ENCODE measurements at places on chromosomes 12 and 14.

DNA sequence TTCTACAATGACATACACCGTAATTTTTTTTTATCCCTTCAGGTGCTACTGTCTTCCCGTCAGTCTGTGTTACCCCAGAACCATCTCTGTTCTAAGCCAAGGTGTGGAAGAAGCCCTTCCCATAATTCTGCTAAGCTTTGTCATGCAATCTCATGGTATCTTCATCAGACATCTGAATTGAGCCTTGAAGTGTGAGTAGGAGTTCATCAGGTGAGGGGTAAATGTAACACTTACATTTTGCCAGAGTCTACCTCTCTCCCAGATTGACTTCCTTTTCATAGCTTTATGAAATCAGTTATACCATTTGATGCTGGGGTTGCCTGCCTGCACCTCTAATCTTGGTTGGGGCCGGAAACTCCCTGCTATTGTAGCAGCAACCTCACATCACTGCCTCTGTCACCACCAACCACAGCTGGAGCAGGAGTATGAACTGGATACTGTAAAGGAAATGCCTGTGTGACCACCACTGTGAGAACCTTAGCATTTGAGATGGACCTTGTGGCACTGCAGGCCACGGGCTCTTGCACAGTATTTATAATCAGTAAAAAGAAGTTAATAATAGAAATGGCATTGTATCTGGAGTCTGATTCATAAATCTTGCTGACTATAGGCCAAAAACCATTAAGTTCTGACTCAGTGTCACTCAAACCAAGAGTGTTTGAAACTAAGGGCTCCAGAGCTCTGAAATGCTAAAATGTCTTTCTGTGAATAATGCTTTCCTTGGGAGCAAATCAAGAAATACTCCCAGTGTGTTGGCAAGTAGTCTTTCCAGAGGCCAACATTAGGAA lies 58.7 kb upstream of the STK38L start:
- DNase-seq, result no peak

DNA sequence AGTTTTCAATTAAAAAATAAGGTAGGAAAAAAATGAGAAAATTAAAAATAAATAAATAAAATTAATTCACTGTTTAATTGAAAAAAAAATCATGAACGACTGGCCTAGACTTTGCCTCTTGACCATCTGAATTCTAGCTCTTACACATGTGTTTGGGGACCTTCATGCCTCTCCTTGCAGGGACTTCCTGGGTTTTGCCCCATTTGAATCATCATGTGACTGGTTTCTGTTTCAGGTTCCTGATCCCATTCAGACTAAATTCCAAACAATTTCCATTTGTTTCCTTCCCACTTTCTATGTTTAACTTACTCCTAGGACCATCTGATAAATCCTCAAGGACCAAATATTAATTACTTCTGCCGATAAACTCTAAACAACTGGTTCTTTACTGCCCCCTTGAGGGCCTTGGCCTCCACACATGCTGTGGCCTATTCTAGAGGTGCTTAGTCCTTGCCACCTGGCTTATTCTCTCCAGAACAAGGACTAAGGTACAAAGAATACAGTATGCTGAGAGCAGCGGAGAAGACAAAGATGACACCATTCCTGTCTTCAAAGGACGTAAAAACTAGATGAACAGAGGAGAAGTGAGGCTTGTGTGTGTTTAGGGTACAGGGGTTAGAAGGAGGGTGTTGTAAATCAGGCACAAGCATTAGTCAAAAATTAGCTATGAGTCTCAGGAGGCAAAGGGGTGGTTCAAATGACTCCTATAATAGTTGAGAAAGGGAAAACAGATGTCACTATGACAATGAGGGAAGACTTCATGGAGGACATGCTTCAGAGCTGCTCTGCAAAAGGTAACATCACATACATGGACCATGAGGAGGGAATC lies 125.8 kb upstream of the AVPR1A start:
- DNase-seq, result no peak

- no peak for DNase-seq
Measured at GRCh38 chr12:89047856-89048418, 304.4 kb downstream of the DUSP6 start.

GRCh38 chr12:121264951-121265515 lies 31.5 kb downstream of the CAMKK2 start:
- no peak for DNase-seq

- no peak for DNase-seq
Measured at GRCh38 chr12:108788076-108788782, 56.9 kb upstream of the CORO1C start.

- no peak for DNase-seq
Measured at GRCh38 chr12:5335069-5335468, 96.8 kb upstream of the NTF3 start.
